Breast epithelium (tissue), 4 donors: ENCODE measurements at places on chromosomes 7 and 10. TPM values are rescaled to one million over a fixed set of nuclear protein-coding genes. Genes with fewer than 3 reads are reported as not detected.

- no peaks in the 10 kb centered on the region for H3K4me1 ChIP-seq
- no peaks in the 10 kb centered on the region for H3K27me3 ChIP-seq
- no peak overlapping the region for H3K27ac ChIP-seq
Observed at GRCh38 chr10:109988212-109988596, 19.6 kb upstream of the ADD3 start.

DNA sequence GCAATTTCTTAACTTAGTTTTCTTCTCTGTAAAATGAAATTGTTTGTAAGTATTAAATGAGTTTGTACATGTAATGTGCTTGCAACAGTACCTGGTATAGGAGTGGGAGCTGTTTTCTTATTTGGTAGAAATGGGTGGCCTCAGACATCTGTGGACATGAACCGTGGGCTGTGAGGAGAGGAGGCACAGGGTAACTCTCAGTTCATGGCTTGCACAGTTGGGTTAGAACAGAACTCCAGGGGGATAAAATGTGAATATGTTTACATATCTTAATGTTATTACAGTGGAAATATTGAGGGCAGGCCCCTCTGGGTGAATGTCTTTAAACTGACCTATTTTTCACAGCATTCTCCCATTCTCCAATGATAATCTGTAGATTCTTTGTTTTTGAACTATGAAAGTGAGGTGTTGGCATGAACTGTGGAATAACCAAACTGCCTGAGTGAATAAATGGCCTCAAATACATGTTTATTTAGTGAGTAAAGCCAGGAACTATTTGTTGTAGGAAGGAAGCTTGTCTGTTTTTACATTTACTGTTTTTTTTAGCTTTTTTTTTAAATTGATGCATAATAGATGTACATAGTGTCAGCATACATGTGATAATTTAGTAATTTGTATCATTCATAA, 2.6 kb downstream of the ABCA13 start:
- no peak for DNase-seq
- no peaks in the 10 kb centered on the region for H3K27me3 ChIP-seq
- no peak overlapping the region for H3K27ac ChIP-seq
- no peaks in the 10 kb centered on the region for H3K36me3 ChIP-seq

- no peaks in the 10 kb centered on the region for H3K36me3 ChIP-seq
- no peaks in the 10 kb centered on the region for H3K27me3 ChIP-seq
- no peak overlapping the region for H3K27ac ChIP-seq
- no peaks in the 10 kb centered on the region for H3K4me1 ChIP-seq
- no peak overlapping the region for H3K4me3 ChIP-seq
Observed at GRCh38 chr7:2289111-2289586, 25.1 kb downstream of the SNX8 start.

DNA sequence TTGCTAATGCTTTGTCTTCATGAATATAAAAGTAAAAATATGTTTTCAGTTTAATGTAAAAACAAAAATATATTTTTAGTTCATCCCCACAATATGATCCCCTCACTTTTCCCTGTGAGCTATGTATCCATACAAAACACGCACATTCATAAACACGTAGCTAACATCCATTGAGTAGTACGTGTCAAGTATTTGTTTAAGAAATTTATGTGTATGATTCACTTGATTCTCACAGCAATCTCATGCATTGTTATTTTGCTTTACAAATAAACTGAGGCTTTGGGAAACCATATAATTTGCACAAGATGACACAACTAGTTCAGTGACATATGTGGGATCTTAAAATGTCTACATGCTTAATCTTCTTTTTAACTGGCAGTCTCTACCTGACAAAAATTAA, 329.6 kb upstream of the SEMA3C start:
- no peaks in the 10 kb centered on the region for H3K36me3 ChIP-seq
- no peak overlapping the region for H3K27ac ChIP-seq
- H3K27me3 ChIP-seq = no peaks in the 10 kb centered on the region

DNA sequence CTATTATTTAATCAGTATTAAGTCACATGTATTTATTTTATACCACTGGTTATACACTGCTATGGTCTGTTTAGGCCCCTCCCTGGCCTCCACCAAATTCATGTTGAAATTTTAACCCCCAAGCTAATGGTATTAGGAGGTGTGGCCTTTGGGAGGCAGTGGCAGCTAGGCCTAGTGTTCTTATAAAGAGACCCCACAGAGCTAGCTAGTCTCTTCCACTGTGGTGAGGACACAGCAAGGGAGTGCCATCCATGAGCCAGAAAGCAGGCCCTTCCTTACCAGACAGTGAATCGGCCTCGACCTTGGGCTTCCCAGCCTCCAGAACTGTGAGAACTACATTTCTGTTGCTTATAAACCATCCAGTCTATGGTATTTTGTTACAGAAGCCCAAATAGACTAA, 28.7 kb downstream of the RBM48 start:
- DNase-seq = no peak
- no peaks in the 10 kb centered on the region for H3K27me3 ChIP-seq
- no peaks in the 10 kb centered on the region for H3K36me3 ChIP-seq
- H3K4me3 ChIP-seq = no peak overlapping the region

DNA sequence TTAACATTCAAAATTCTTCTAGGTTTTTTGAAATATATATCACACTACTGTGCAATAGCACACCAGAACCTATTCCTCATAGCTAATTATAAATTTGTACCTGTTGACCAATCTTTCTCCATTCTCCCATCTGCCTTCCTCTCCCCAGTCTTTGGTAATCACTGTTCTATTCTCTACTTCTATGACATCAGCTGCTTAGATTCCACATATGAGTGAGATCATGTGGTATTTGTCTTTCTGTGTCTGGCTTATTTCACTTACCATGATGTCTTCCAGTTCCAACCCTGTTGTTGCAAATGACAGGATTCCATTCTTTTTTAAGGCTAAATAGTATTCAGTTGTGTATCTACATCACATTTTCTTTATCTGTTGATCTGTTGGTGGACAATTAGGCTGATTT, 54.4 kb upstream of the CCDC6 start:
- H3K36me3 ChIP-seq = no peaks in the 10 kb centered on the region
- no peak overlapping the region for H3K27ac ChIP-seq
- no peak for DNase-seq
- no peaks in the 10 kb centered on the region for H3K4me1 ChIP-seq
- H3K27me3 ChIP-seq = no peaks in the 10 kb centered on the region
- H3K4me3 ChIP-seq = no peak overlapping the region

- no peak overlapping the region for H3K4me3 ChIP-seq
- H3K27ac ChIP-seq = no peak overlapping the region
- no peaks in the 10 kb centered on the region for H3K27me3 ChIP-seq
- DNase-seq = no peak
- no peaks in the 10 kb centered on the region for H3K36me3 ChIP-seq
- no peaks in the 10 kb centered on the region for H3K4me1 ChIP-seq
Observed at GRCh38 chr7:85719981-85720953, 533.4 kb upstream of the SEMA3D start.

DNA sequence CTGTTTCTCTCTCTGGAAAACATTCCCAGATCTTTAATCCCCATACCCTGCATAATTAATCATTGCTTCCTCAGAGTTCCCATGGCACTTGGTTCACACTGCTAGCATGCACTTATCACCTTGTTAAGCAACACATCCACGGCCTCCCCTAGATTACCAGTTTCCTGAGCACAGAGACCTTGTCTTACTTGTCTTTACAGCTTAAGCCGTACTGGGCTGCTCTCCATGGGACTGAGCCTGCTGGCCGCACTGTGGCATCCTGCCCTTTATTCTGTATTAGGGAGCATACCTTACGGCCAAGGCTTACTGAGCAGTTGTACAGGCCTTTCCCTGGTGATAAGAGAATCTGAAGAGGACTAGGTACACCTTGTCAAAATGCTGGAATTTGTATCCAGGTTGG, 190.2 kb downstream of the REEP3 start:
- no peaks in the 10 kb centered on the region for H3K27me3 ChIP-seq
- H3K27ac ChIP-seq = peak overlapping the region; percentile 84
- peak; percentile 43 for DNase-seq
- H3K4me3 ChIP-seq = no peak overlapping the region
- peaks cover 15% of the 10 kb centered on the region for H3K4me1 ChIP-seq

DNA sequence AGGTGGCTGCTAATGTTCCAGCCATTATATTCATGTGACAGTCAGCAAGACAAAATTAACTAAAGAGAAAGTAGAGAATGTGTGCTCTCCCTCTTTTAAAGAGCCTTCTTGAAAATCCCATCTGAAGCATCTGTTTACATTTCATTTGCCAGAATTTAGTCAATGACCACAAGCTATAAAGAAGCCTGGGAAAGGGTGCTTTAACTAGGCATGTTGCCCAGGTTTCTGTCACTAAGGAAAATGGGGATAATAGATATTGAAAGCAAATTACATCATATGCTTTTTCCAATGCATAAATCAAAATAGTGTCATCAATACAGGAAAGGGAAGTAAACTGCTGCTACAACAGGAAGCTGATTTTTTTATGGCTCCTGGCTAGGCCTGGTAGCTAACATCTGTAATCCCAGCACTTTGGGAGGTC, 67.7 kb downstream of the ELAPOR2 start:
- H3K4me1 ChIP-seq = no peaks in the 10 kb centered on the region
- no peak overlapping the region for H3K27ac ChIP-seq
- H3K36me3 ChIP-seq = no peaks in the 10 kb centered on the region
- no peak for DNase-seq
- H3K27me3 ChIP-seq = no peaks in the 10 kb centered on the region
- no peak overlapping the region for H3K4me3 ChIP-seq

GRCh38 chr7:41052736-41053135, 650.2 kb downstream of the INHBA start:
- H3K36me3 ChIP-seq = no peaks in the 10 kb centered on the region
- no peak overlapping the region for H3K27ac ChIP-seq
- no peaks in the 10 kb centered on the region for H3K4me1 ChIP-seq
- H3K27me3 ChIP-seq = no peaks in the 10 kb centered on the region

DNA sequence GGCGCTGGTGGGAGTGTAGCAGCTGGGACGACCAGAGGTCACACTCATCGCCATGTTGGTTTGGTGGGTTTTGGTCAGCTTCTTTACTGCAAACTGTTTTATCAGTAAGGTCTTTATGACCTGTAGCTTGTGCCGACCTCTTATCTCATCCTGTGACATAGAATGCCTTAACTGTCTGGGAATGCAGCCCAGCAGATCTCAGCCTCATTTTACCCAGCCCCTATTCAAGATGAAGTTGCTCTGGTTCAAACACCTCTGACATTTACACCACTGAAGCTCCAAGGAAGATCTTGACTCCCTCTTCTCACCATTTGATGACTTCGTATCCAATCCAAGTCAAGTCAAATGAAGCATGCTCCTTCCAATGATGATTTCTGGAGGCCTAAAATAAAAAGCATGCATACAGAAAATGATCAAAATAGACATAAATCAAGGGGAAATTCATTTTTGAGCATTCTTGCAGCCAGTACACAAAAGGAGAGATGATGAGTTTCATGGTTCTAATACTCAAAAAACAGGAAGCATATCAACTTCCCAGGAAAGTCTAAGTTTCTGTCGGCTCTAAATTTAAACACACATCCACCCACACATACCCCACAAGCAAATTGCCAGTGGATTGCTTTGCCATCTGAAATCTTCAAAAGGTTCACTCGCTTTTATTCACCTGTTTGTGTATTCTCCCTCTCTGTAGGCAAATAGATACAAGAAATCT, 2.4 kb upstream of the PSMG3 start:
- peak overlapping the region; percentile 33 for H3K27ac ChIP-seq
- no peak for DNase-seq
- H3K27me3 ChIP-seq = no peaks in the 10 kb centered on the region
- H3K4me1 ChIP-seq = peaks cover 14% of the 10 kb centered on the region
- H3K36me3 ChIP-seq = no peaks in the 10 kb centered on the region

DNA sequence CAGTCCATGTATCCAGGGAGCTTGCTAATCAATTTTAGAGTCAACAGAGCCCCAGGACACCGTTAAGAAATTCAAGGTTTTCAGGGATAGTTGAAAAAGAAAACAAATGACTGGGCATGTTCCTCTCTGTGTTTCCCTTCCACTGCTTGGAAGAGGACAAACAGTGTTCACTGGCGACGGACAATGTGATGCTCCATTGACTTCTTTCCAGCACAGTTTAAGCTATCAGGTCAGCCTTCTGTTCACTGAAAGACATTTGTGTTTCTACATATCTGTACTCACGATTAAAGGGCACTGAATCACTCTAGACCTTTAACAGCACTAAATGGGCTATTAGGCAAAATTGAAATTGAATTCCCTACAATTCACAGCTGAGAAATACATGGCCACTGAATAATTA, 123.6 kb downstream of the RNLS start:
- no peaks in the 10 kb centered on the region for H3K4me1 ChIP-seq
- H3K27me3 ChIP-seq = no peaks in the 10 kb centered on the region
- DNase-seq = no peak
- no peaks in the 10 kb centered on the region for H3K36me3 ChIP-seq
- no peak overlapping the region for H3K27ac ChIP-seq
- no peak overlapping the region for H3K4me3 ChIP-seq

GRCh38 chr7:47444376-47445098, 137.4 kb downstream of the TNS3 start:
- H3K4me1 ChIP-seq = no peaks in the 10 kb centered on the region
- H3K27me3 ChIP-seq = no peaks in the 10 kb centered on the region
- no peaks in the 10 kb centered on the region for H3K36me3 ChIP-seq
- no peak for DNase-seq

DNA sequence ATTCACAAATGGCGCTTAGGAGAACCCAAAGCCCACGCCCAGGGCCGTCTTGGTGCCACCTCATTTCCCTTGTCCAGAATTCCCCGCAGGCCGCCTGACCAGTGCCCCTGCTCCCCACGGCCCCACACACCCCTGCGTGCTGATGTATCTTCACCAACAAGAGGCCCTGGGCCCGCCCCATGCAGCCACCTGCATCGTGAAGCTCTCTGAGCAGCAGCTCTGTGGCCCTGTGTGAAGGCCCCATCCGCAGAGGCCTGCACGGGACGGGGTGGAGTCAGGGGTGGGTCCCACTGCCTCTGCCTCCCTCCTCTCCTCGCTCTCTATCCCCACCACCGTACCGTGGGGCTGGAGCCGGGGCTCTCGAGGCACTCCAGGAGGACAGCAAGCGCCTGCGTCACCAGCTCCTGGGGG, 14.7 kb downstream of the BRAT1 start:
- no peak overlapping the region for H3K4me3 ChIP-seq
- peaks cover 15% of the 10 kb centered on the region for H3K36me3 ChIP-seq
- H3K4me1 ChIP-seq = no peaks in the 10 kb centered on the region
- no peak overlapping the region for H3K27ac ChIP-seq
- H3K27me3 ChIP-seq = no peaks in the 10 kb centered on the region

- H3K4me3 ChIP-seq = no peak overlapping the region
- no peaks in the 10 kb centered on the region for H3K27me3 ChIP-seq
- no peaks in the 10 kb centered on the region for H3K4me1 ChIP-seq
- DNase-seq = no peak
- H3K27ac ChIP-seq = no peak overlapping the region
Observed at GRCh38 chr10:113576852-113577251, 24.0 kb downstream of the HABP2 start.

- no peaks in the 10 kb centered on the region for H3K4me1 ChIP-seq
- no peaks in the 10 kb centered on the region for H3K36me3 ChIP-seq
- peak overlapping the region; percentile 11 for H3K27ac ChIP-seq
- H3K27me3 ChIP-seq = no peaks in the 10 kb centered on the region
Observed at GRCh38 chr10:88920986-88921593, 31.5 kb downstream of the ACTA2 start.

GRCh38 chr7:5230265-5231067, 40.4 kb downstream of the WIPI2 start:
- H3K27ac ChIP-seq = no peak overlapping the region
- no peak for DNase-seq

RET gene
- 0.96 TPM for total RNA-seq

ACTA2 gene
- 1,036 TPM for total RNA-seq

FAM185A gene
- 10.4 TPM for total RNA-seq

PRKAR2B gene
- total RNA-seq = 34.7 TPM

SVOPL gene
- not detected for total RNA-seq

HOXA4 gene
- 2.0 TPM for total RNA-seq

RPEL1 gene
- 0.33 TPM for total RNA-seq

MOGAT3 gene
- total RNA-seq = not detected

ATRNL1 gene
- total RNA-seq = 2.9 TPM

MACC1 gene
- 39.4 TPM for total RNA-seq

ADGRA1 gene
- total RNA-seq = 0.33 TPM
